ENCODE measurements at places on chromosomes 1 and 21. TPM values are rescaled to one million over a fixed set of nuclear protein-coding genes. Genes with fewer than 3 reads are reported as not detected.

Gene BCAN
- total RNA-seq, result not detected

Gene IGSF9
- total RNA-seq, result not detected

Gene ICOSLG
- total RNA-seq, result 9.4 TPM

Gene LRRN2
- total RNA-seq, result not detected

Gene NCF2
- total RNA-seq, result 2.7 TPM

Gene KRTAP23-1
- not detected for total RNA-seq

Gene OR2AJ1
- total RNA-seq, result 0.15 TPM

Gene C1orf53
- total RNA-seq, result not detected

Gene TRIM58
- total RNA-seq, result 44.2 TPM

Gene RHBDL2
- not detected for total RNA-seq

Gene CATSPERE
- 0.47 TPM for total RNA-seq

Gene CELA2A
- not detected for total RNA-seq

Gene B3GALT5
- total RNA-seq, result not detected

Gene PTCH2
- 1.6 TPM for total RNA-seq

Gene PPP1R12B
- 28.6 TPM for total RNA-seq

Gene SPRR2B
- total RNA-seq, result not detected

Gene IGSF3
- total RNA-seq, result 0.02 TPM

Gene CYP4X1
- total RNA-seq, result not detected

Gene OR14K1
- total RNA-seq, result not detected

Measured in T-helper 17 cell (primary cell).